Endodermal cell (in vitro differentiated cells): ENCODE measurements at places on chromosomes 2 and 18.

DNA sequence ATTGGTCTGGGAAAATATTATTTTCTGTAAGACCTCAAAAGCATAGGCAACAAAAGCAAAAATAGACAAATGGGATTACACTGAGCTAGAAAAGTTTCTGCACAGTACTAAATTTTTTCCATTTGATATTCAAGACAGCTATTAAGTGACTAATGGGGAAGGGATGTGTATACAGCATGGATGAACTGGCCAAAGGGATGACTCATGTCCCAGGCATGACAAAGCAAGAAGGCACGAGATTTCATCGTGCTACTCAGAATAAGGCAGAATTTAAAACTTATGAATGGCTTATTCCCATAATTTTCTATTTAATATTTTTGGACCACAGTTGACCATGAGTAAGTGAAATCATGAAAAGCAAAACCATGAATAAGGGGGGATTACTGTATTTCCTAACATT, 1250.1 kb upstream of the GYPC start:
- DNase-seq = no peak

- peak; percentile 85 for DNase-seq
These were observed 1060.6 kb upstream of the FANCL start for GRCh38 chr2:59301466-59302402.

DNA sequence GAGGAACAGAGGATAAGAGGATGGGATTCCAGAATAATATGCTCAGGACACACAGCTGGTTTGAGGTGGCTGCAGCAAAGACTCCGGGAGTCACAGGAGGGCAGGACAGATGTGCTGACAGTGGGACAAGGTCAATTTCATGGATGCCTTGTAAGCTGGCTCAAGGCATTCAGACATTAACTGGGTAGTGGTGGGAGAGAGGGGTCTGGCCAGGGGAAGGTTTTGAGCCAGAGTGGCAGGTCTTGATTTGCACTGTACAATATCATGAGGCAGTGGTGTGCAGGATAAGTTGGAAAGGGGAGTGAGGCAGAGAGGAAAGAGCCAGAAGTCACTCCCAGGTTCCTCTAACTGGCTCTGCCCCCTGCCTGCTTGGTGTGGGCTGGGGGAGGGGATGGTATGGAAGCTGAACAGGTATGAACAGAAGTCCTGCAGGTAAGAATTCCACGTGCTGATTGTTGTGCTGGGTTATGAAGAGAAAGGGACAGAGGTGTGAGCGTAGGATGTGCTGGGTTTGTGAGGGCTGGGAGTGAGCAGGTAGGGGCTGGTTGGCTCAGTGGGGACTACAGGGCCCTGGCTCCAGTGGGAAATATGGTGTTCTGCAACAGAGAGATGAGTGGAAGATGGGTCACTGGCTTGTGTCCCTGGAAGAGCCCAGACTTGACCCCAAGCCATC, 141.7 kb upstream of the COPS8 start:
- DNase-seq = no peak

DNA sequence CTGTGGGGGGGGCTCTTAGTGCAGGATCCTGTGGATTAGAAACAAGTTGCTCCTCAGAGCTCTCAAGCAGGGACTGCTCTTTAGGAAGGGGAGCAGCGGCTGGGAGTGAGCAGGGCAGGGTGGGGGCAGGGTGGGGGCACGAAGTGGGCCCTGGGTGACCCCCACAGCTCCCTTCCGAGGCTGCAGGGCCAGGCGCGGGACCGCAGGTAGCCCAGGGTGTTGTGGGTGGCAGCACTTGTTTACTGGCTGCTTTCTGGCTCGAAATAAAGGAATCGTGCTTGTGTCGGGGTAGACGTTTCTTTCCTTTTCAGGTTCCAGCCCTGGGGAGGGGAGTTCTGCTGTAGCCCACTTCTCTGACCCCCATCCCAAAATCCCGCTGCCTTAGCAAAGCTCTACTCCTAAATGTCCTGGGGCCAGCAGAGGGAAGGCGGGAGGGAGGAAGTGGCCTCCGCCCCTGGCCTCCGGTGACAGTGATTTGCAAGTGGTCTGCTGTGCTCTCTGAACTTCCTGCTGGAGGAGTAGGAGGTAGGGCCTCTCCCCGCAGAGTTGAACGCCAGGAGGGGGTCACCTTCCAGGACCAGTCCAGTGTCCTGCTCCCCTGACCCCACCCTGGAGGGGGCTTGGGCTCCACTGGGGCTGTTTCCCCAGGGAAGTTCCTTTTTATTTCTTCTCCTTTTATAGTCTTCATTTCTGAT, 8.3 kb downstream of the NEU4 start:
- peak; percentile 51 for DNase-seq

DNA sequence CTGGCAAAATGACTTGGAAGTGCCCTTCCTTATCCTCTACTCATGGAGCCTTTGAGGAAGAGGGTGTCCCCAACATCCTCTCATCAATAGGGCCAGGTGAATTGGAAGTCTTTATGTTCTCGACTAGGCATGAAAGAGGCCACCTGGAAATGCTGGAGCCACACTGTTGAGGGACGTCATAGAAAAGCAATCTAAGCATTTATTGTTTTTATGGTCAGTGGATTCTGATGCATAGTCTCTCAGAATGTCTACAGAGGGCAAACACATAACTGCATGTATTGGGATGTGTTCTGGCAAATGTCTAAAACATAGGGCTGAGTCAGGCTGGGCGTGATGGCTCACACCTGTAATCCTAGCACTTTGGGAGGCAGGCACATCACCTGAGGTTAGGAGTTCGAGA, 246.6 kb upstream of the SP5 start:
- no peak for DNase-seq
